ENCODE measurements at places on chromosomes 1 and 21.

GRCh38 chr1:7352364-7352763, 418.7 kb upstream of the VAMP3 start:
- DNase-seq, result no peak

GRCh38 chr1:222918801-222919477, 104.1 kb downstream of the DISP1 start:
- no peak for DNase-seq

DNA sequence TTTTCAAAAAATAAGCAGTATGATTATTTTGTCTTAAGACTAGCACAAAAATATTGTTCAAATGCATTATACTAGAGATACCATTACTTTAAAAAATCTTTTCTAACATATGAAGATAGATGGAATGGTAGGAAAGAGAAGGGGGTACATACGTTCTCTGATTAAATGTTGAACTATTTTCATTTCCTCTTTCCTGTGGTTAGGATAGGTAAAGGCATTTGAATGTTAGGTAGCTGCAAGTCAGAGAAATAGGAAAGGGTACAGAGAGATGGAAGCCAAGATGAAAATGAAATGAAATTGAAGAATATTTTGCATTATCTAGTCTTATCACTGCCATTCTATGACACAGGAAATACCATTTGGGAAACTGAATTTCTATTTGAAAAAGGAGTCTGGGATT, 28.3 kb downstream of the TLCD4 start:
- DNase-seq, result no peak

- DNase-seq, result no peak
Observed at GRCh38 chr21:35663856-35664606, 396.3 kb downstream of the SETD4 start.

GRCh38 chr1:52927212-52928014, at the start of gene SCP2:
Gene SCP2 (plus strand): TSS chr1:52927276. CDS start chr1:52927397, 121 bp downstream.
- no peak for DNase-seq

DNA sequence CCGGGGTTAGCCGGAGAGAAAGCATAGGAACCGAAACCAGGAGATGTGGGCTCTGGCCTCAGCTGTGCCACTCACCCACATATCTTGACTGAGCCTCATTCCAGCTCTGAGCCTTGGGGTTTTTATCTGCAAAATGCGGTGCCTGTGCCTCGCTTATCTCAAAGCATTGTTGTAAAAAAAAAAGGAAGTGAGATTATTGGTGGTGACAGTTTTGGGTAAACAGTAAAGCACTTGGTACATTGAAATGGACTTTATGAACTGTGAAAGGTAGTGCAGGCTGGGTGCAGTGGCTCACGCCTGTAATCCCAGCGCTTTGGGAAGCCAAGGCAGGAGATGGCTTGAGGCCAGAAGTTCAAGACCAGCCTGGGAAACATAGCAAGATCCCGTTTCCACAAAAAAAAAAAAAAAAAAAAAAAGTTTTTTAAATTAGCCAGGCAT, 3.8 kb downstream of the PTAFR start:
- no peak for DNase-seq

- DNase-seq, result no peak
Observed at GRCh38 chr1:21933397-21934248, 3.5 kb downstream of the HSPG2 start.

GRCh38 chr1:55244476-55245099, 29.4 kb upstream of the USP24 start:
- no peak for DNase-seq

- DNase-seq, result no peak
Observed at GRCh38 chr1:66119148-66119547, 326.5 kb downstream of the PDE4B start.

DNA sequence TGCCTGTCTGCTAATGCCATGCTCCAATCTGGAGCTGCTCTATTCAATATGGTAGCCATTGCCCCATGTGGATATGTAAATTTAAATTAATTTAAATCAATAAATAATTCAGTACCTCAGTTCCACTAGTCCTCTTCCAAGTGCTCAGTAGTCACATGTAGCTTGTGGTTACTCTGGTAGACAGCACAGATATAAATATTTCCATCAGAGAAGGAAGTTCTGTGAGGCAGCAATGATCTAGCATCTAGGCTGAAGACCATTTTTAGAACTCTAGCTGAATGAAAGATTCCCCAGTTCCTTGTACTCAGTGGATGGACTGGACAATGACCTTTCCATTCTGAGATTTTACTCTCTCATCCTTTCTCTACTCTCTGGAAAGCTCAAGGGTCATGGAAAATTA, 25.8 kb upstream of the CAPZB start:
- no peak for DNase-seq

DNA sequence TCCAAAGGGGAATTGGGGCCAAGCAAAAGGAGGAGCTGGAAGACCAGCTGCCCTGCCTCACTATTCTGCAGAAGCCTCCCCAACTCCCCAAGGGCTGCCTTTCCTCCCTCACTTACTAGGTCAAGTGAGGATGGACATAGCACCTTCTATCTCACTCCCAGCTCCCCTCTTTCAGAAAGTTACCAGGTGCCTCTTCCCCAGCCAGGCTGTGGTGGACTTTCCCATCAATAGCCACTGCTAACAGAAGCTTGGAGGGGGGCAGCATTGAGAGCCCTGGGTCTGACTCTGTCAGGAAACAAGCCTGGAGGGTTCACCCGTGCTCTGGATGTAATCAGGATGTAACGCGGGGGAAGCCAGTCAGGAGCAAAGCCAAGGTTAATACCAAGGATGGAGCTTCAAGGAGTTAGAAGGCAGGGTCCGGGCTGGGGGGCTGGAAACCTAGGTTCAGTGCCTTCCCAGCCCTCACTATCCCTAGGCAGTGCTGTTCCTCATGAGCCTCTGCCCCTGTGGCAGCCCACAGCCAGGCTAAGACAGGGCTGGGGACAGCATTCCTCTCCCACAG, 127.8 kb upstream of the NGF start:
- DNase-seq, result no peak

DNA sequence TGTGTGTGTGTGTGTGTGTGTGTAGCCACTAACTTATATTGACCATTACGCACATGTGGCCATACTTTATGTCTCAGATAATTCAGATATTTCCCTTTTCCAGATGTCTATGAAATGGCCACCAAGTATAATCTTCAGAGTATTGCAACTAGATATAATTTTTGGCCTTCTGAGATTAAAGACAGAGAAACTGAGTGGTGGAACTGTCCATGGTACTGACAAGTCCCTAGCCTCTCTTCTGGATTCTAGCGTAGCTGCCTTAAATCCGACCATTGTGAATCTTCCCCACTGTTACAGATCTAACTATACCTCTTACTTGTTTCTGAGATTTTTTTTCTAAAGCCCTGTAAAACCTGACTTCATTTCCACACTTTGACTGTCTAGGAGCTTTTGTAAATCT, 100.0 kb upstream of the SERTAD4 start:
- no peak for DNase-seq

DNA sequence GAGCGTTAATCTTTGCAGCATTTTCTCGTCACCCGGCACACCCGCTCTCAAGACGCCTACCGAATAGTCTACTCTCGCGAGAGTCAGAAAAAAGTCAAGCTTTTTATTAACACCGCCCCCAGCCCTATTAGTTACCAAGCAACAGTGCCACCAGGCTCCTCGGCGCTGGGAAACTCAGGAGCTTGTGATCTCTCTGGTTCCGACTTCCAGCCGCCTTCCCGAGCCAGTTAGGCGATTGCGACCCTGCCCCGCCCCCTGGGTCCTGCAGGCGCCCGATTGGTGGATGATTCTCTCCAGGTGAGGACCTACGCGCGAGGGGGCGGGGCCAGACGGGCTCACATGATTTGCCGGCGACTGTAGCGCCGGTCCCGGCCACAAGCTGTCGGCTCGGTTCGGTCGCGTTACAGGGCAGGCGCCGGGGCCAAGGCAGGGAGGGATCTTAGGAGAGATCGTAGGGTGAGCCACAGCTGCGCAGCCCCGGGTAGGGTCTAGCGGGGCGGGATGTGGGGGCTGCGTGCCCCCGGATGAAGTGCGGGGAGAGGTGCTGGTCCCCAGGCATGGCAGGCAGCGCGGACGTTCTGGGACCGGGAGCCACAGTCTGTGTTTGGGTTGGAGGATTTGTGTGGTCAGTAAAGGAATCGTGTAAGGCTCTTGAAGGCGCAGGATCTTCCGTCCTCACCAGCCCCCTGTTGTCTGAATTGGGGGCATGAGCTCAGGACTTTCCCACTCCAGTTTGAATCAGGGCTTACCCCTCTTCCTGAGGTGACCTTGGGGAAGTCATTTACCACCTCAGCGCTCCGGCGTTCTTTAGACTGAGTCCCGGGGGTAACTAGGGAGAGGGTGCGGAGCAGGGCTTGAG, at the start of gene PFKFB2:
TSS of gene PFKFB2 (plus strand) at position 365 of the 859 bp plus-strand sequence. CDS start 1,443 bp downstream, outside the sequence.
- DNase-seq, result peak; percentile 96

GRCh38 chr1:45926330-45926729, 122.9 kb downstream of the MAST2 start:
- no peak for DNase-seq

- DNase-seq, result no peak
Observed at GRCh38 chr1:213060836-213061235, 9.8 kb downstream of the RPS6KC1 start.

DNA sequence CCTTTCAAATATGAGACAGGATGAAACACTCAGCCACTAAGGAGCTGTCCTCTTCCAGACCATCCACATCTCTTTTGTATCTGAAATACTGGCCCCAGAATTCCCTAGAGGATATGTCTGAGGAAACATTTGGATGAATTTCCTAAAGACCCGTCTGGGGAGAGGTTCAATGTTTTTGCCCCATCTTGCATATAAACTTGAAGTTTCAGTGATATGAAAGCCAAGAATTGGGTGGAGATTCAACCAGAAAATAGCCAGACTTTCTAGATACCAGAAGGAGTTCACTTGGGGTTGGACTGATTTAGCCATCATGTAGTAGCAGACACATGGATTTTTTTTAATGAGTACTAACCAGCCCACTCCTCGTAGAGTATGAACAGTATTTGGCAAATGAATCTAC, 182.0 kb downstream of the PLPP3 start:
- DNase-seq, result no peak

GRCh38 chr1:13948888-13949391, 249.0 kb downstream of the PRDM2 start:
- DNase-seq, result no peak

DNA sequence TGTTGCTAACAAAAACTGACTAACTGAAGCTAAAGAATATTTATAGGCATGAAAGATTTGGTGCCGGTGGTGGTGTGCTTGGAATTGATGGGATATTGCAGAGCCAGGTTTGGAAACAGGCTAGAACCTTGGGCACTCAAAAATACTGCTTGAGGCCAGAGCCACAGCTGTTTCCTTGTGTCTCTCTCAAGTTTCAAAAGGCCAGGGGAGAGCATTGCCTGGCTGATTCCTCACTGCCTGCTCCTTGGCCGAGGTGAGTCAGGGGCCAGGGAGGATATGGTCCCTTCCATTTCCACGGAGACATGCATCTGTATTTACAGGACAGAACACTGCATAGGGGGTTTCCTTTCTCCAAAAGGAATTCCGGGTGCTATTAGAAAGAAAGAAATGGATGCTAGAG, 36.1 kb upstream of the IVNS1ABP start:
- no peak for DNase-seq

- DNase-seq, result no peak
Observed at GRCh38 chr1:216081445-216081844, 341.8 kb downstream of the USH2A start.

GRCh38 chr1:206708058-206708457, 23.4 kb downstream of the MAPKAPK2 start:
- no peak for DNase-seq

GRCh38 chr1:42931911-42932422, 26.7 kb downstream of the SLC2A1 start:
- no peak for DNase-seq
